Stimulated activated CD8-positive, alpha-beta memory T cell treated with anti-CD3 and anti-CD28 coated beads, Interleukin-2, amount 100 ng/mL, for 1 hour (primary cell): ENCODE measurements at places on chromosomes 12 and 14.

GRCh38 chr14:90820958-90821357, 4.7 kb upstream of the TTC7B start:
- DNase-seq = peak; percentile 43

DNA sequence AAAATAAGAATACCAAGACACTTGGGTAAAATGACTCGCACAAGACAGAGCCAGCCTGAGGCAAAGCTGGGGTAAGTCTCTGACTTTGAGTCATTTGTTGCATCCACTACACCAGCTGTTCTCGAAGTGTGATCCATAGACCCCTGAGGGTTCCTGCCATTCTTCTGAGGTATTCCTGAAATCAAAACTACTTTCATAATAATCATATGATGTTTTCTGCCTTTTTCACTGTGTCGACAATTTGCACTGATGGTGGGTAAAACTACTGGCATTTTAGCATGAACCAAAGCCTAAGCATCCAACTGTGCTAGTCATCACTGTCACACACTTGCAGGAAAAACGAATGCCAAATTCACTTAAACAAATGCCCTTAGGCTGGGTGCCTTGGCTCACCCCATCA, 135.5 kb upstream of the FUT8 start:
- no peak for DNase-seq

GRCh38 chr12:67996347-67996746, 7.1 kb downstream of the IFNG-AS1 start:
- DNase-seq = no peak

DNA sequence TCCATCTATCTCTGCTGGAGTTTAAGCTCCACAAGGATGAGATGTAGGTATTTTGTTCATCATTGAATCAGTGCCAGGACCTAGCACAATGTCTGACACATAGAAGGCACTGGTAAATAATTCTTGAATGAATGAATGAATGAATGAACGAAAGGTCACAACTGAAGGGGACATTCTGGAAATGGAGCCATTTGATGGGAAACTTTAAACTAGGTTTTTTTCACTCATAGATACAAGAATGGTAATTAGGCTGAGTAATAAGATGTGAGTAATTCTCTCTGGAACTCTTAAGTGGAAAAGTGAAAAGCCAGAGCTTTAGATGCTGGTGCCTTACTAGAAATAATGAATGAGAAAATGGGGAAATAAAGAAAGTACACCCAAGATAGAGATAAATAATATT, 44.3 kb downstream of the SCN8A start:
- no peak for DNase-seq

GRCh38 chr12:117692512-117692911, 276.3 kb downstream of the KSR2 start:
- no peak for DNase-seq

DNA sequence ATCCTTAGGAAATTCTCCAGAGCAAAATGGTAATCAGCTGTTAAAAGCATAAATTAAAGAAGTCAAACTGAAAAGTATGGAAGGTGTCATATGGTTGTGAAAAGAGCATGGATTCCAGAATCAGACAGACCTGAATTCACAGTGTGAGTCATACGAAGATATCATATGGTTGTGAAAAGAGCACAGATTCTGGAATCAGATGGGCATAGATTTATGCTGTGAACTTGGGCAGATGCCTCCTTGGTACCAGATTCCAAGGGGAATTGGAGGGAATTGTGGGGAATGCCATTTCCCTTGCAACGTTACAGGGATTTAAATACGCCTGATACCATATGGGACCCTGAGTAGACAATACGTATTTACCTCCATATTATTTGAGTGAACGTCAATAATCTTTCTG, 183.7 kb downstream of the GALC start:
- no peak for DNase-seq

DNA sequence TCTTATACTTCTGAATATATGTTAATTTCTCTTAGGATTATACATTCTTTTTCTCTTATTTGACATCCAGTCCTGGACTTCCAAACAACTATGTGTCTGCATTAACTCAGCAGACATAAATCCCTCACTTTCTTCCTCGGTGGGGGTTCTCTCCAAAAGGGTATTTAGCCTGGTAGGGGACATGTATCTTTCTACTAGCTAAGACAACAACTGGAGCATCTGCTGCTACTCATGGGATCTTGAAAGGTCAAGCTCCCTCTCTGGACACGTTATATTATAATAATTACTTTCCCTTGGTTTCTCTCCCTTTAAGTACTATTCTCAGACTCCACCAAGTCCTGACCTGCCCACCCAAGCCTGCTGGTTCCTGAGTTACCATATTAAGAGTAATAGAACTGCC, 983.7 kb upstream of the FLRT2 start:
- no peak for DNase-seq

DNA sequence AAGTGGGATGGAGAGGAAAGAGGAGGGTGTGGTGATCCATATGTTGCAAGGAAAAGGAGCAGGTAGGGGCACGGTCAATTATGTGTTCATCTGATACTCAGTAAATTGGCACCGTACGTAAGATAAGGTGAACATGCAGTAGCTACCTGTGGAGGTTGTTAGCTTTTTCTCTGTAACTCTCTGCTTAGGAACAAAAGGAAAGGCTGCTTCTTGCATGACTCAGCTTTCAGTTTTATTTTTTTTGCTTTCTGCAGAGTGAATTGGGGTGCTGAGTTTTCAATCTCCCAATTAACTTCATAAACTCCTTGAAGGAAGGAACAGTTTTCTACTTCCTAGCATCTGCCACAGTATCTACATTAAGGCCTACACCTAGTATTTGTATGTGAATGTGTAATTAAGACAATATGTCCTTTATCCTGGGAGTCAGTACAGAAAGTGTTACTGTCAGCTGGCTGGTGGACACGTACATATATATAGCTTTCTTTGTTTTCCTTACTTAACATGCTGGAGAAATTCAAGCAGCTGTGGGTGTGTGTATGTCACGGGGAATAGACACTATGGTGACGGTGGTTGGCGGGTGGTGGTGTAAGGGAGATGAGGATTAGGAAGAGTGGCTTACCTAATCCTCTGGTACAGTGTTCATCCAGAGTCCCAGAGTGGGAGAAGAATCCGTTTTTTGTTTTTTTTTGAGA, 40.1 kb upstream of the WNK1 start:
- no peak for DNase-seq
